ENCODE measurements at places on chromosomes 16 and 17.

- DNase-seq: no peak
These were observed 12.1 kb upstream of the POLR3E start for GRCh38 chr16:22285080-22285479.

DNA sequence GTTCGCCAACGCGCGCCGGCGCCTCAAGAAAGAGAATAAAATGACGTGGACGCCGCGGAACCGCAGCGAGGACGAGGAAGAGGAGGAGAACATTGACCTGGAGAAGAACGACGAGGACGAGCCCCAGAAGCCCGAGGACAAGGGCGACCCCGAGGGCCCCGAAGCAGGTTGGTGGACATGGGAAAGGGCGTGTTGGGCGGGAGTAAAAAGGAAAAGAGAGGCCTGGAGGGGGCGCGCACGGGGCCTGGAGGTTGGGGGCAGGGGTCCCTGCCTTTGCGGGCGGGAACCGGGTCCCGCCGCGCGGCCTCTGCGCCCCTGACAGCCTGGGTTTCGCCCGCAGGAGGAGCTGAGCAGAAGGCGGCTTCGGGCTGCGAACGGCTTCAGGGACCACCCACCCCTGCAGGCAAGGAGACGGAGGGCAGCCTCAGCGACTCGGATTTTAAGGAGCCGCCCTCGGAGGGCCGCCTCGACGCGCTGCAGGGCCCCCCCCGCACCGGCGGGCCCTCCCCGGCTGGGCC lies 2.1 kb downstream of the IRX5 start:
- no peak for DNase-seq

- no peak for DNase-seq
These were observed 21.6 kb downstream of the RCVRN start for GRCh38 chr17:9883451-9883850.

DNA sequence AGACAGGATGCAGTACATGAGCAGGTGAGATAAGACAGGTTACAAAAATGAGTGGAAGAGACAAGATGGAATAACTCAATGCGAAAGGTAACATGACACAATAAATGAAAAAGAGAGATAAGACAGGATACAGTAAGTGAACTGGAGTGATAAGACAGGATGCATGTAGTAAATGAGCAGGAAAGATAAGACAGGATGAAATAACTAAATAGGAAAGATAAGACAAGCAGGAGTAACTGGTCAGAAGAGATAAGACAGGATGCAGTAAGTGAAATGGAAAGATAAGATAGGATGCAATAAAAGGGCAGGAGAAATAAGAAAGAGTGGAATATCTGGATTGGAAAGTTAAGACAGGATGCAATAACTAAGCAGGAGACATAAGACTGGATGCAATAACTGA lies 8.3 kb upstream of the MYH4 start:
- no peak for DNase-seq

- DNase-seq: no peak
These were observed 25.3 kb upstream of the MTMR4 start for GRCh38 chr17:58539698-58540097.

DNA sequence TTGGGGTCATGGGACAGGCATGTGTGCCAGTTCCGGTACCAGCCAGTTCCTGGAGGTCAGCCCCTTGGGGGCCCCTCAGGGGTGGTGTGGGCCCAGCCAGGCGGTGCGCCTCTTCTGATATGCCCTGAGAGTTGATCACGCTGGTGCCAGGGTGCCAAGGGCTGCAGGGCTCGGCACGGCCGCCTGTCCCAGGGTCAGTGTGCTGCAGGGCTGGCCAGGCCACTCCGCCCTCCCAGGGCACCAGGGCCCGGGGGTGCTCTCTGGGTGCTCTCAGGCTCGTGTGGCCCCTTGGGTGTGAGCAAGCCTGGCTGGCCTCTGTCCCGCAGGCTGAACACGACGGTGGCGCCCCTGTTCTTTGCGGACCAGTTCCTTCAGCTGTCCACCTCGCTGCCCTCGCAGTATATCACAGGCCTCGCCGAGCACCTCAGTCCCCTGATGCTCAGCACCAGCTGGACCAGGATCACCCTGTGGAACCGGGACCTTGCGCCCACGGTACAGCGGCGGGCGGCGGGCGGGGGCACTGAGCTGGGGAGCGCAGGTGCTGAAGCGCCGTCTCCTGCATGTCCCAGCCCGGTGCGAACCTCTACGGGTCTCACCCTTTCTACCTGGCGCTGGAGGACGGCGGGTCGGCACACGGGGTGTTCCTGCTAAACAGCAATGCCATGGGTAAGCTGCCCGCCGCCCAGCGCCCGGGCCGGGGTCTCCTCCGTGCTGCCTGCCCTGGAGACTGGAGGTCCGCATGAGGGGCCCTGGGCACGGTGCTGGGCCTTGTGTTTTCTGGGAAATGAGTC lies 6.0 kb downstream of the GAA start:
- DNase-seq: no peak

DNA sequence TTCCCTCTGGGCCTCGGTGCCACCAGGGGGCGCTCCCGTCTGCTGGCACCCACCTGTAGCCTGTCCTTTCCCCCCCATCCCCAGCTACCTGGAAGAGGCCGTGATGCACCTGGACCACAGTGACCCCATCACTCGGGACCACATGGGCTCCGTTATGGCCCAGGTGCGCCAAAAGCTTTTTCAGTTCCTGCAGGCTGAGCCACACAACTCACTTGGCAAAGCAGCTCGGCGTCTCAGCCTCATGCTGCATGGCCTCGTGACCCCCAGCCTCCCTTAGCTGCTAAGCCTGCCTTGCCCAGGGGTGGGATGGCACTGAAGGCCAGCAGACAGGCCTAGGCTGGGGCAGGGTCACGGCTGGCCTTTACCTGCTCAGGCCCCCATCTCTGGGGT lies 818 bp upstream of the NRN1L start:
- DNase-seq: no peak

DNA sequence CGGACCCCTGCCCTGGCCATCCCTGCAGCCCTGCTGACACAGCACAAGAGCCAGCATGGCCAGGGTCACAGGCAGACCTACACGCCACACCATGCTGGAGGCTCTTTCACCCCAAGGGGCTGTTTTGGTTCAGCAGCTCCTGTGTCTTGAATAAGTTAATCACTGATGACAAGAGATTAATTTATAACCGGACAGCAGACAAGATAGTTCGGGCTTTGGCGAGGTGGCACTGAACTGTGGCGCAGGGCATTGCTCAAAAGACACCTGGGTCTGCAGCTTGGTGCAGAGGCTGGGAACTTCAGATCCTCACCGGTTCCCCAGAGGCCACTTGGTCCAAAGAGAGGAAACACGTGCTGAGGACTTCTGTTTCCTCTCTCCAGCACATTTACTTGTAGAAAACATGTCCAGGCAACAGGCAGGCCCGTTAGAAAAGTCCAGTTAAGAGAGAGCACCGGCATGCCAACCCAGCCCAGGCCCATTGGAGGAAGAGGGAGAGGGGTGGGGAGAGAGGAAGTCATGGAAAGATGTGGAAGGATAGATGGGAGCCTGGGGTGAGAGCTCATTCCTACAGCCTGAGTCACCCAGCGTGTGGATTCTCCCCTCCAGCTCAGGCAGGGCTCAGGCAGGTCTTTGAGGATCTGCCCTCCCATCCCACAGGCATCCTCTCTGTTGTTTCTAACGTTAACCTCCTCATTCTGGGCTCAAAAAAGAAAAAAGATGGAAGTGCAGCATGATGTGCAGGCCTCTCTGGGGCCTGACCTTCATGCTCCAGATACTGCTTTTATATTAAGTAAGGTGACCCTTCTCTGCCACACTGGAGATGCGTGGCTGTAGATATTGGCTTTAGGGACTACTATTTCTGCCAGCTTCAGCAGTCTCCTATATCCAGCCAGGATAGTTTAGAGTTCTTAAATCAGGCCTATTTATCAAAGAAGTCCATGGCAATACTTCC lies 80.0 kb upstream of the HNF1B start:
- DNase-seq: no peak

GRCh38 chr16:51286272-51286671 lies 135.2 kb upstream of the SALL1 start:
- no peak for DNase-seq

DNA sequence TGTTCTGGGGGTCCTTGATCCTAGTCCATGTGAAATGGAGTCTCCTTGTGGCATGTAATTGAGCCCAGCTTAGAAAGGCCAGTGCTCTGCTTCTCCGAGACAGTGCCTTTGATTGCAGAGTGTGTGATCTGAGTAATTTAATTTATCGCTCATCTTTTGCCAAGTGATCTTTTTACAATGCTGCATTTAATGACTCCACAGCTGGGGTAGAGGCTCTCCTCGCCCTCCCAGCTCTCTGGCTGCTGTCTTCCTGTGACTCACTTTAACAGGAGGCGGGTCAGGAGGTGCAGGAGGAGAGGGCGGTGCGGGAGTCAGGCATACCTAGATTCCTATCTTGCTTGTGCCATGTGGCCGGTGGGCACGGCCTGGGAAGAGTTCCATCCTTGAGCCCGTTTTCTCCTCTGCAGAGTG lies 113.4 kb upstream of the FOXF1 start:
- DNase-seq: peak; percentile 65

- no peak for DNase-seq
These were observed 13.8 kb downstream of the IGSF6 start for GRCh38 chr16:21638573-21638975.

- DNase-seq: peak; percentile 100
These were observed 14.7 kb downstream of the KCTD19 start for GRCh38 chr16:67311607-67312488.

DNA sequence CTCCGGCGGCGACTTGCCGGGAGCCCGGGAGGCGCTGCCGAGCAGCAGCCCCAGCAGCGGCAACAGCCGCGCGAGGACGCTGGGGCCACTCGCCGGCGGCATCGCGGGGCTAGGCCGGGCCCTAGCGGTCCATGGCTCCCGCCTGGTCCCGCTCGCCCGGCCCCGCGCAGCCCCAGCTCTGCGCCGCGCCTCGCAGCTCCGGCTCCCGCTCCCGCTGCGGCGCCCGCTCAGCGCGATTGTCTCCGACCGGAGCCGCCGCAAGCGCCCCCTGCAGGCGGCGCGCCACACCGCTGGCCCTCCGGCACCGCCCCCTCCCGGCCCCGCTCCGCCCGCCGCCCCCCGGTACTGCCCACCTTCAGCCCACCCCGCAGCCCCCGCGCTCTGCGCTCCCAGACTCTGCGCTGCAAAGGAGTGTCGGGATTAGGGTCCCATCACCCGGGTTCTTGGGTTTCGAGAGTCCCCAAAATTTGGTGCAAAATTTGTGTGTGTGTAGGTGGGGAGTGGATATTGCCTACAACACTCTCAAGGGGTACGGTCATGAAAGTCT lies at the start of gene FAM171A2:
FAM171A2 (minus strand) TSS at position 241 of the 547 bp plus-strand sequence; CDS start at position 102, 139 bp downstream.
- no peak for DNase-seq

DNA sequence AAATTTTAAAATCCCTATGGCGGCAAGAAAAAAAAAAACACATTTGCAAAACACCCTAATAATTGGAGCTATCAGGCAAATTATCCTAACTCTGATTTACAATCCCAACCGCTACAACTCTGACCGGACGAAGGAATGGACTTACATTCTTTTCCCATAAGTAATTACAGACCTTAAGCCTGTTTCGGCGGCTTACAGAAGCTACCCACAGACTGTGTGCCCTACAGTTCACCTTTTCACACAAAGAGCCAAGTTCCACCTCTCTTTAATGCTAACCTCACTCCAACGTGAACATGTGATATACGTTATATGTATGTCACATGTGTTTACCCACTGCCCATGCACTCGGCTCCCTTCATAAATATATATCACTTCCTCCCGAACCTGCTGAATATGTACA lies 8.7 kb upstream of the MEAK7 start:
- DNase-seq: peak; percentile 67

DNA sequence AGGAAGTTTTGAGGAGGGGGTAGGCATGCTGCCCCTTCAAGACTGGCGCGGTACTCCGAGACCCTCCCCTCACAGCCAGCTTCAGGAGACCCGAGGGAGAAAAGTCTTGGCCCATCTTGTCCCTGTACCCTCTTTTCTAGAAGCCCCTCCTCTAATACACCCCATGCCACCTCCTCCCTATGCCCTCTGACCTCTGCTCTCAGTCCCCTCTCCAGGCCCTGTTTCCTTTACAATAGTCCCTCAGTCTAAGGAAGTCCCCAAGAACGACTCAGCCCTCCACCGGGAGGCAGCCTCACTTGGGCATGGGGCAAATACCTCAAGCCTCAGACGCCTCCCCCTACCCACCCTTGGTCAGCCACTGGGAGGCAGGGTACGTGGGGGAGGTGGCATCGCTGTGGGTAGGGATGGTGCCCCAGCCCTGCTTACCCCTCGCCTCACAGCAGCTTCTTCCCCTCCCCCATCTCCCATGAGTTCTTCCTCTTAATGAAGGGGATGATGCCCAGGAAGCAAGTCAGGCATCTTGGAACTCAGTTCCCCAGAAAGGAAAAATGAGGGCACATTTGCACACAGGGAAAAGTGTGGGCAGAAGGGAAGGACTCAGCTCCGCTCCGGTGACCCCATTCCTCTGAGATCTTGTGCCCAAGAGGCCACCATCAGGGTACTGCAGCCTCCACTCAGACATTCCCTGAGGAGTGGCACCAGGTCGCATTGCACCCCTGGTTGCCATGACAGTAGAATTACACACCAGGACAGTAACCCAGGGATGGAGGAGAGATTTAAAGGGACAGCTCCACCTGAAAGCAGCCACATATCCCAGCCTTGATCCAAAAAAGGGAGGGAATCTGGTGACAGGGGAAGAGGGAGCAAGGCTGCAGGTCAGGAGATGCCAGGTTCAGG lies 6.2 kb downstream of the MPP2 start:
- no peak for DNase-seq

DNA sequence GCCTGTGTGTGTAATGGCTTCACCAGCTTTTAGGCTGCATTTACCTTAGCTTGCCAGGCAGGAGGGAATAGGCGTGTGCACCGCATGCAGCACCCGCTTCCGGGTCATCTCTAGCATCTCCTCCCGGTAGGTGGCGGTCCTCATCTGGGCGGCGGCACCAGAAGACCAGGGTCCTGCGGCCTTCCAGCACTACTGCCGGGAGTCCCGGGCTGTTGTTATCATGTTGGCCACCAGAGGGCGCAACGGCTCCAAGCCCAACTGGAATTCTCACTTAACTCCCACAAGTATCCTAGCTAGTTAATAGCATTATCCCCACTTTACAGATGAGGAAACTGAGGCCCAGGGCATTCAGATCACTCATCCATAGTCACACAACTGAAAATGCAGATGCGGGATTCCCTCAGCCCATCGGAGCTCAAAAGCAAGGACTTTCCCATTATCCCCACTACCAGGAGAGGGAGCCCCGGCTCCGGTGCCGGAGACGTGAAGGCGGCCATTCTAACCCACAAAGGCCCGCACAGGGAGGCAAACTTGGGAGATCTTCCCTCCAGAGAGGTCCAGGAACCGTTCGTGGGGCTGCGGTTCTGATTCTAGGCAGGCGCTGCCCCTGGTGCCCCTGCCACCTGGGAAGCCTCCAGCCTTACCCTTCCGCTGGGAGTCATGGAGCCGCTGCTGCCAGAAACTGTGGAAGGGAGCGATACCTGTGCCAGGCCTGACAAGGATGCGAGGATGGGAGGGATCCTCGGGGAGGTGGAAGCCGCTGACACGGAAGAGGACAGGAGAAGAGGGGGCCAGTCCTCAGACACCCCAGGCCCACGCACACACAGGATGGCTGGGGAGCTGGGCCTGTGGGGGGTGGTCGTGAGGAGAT lies 23.9 kb downstream of the LGALS9 start:
- DNase-seq: no peak
